Effector CD8-positive, alpha-beta T cell (primary cell): ENCODE measurements at places on chromosomes 7 and 10.

- DNase-seq = no peak
Observed at GRCh38 chr10:8130973-8131911, 76.8 kb downstream of the GATA3 start.

DNA sequence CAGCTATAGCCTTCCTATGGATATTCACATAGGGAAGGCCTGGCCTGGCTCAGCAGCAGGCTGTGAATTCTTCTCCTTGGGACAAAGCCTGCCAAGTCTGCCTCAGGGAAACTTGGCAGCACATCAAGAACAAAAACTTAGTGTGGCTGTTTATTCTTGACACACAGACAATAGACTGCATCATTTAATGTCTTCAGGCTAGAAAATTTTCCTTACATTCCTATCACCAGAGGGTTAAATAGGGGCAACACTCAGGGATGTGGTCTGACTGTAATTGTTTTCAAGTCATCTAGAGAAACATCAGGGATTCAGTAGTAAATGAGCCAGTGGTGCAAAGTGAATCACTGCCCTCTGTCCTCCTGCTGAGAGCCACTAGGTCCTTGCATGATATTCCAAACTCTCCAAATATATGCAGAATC lies 137.3 kb downstream of the SEMA3C start:
- DNase-seq = no peak

GRCh38 chr7:2803342-2803692 lies 40.8 kb downstream of the GNA12 start:
- DNase-seq = no peak

GRCh38 chr10:127151541-127151940 lies 44.9 kb downstream of the INSYN2A start:
- DNase-seq = no peak

GRCh38 chr10:11234857-11235531 lies 217.3 kb downstream of the CELF2 start:
- DNase-seq = no peak

DNA sequence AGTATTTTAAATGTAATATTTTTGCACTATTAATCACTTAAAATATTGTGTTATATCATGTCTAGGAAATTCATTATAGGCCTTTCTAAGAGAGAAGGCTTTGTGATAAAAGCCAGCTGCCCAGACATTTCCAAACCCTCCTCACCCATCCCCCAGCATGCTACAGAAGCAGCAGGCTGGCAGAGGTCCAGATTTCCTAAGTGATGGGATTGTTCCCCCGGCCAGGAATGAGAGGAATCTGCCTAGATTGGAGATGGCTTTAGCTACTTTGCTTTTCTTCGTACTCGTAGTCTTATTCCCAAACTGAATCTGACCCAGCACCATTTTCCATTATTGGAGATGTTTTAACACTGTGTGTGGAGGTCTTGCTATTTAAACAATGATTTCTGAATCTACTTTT lies 29.4 kb downstream of the CDK14 start:
- no peak for DNase-seq

DNA sequence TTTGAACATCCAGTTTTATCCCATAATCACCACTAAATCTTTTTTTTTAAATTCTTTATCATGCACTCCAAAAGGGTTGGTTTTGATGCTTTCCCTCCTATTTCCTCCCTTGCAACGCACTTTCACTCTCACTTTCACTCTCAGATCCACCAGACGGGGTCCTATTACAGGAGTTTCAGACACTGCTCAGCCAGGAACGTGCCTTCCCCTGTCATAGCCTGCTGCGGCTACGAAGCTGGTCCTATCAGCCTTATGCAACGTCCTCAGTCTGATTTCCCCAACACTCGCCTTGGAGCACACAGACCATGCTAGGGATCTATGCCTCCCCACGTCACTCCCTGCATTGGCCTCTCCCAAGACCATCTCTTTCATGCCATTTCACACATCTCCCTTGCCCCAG lies 23.4 kb downstream of the ZPBP start:
- no peak for DNase-seq

DNA sequence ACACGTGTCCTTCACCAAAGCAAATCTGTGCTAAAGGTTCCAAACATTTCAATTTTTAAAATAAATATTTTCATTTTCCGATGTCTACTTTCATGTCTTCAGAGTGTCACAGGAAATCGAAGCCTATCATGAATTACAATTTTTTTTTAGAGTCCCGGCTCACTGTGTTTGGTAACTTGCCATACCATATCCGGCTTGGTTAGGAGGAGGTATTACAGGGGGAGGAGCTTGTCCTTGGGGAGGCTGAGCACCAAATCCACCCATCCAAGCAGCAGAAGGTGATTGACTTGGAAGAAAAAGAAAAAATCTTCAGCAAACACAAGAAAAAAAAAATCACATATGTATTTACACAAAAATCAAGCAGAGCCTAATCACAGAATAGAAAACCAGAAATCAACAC lies 21.3 kb downstream of the TIAL1 start:
- DNase-seq = no peak

DNA sequence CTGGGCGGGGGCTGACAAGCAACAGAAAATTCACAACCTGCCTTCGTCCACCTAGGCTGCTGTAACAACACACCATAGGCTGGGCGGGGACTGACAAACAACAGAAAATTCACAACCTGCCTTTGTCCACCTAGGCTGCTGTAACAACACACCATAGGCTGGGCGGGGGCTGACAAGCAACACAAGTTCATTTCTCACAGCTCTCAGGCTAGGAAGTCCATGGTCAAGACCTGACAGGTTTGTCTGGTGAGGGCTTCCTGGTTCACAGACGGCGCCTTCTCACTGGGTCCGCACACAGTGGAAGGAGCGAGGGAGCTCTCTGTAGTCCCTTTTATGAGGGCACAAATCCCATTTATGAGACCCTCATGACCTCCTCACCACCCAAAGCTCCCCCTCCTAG lies 52.2 kb downstream of the DIP2C start:
- DNase-seq = no peak

DNA sequence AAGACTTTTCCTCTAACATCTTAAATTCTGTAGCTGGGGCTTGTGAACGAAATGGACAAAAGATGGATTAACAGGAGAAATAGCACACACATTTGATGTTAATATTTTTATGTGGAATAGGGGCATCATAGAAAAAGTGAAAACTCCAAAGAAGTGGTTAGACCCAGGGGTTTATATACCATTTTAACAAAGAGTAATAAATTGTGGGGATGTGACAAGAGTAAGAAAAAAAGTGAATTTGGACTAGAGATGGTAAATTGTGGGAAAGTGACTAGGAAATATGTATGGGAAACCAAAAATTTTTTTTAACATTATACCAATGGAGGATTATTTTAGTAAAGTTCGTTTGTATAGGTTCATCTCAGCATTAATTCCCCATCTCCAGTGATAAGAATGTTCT lies 8.2 kb downstream of the SLC39A12 start:
- no peak for DNase-seq

DNA sequence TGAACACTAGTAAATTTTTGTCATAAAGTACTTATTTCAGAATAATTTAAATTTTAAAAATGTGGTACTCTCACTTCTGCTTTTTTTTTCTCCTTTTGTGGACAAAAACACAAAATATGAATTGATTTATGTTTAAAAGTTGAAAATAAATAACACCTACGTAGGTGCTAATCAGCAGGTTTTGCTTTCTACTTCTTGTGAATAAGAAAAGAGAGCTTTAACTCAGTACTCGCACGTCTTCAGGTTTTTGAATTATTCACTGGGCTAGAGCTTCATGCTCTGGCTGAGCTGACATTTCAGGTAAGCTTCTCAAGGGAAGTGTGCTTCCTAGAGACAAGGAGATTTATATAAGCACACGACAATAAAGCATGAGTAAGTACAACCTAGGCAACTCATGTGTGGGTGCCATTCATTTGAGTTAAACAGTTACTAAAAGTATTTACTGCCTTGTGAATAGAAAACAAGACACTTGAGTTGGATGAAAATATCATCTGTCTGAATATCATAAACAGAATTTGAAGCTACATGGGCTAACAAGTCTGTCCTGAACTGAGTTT lies 190.0 kb upstream of the POT1 start:
- DNase-seq = no peak

- DNase-seq = no peak
Observed at GRCh38 chr7:106312099-106312871, 27.5 kb upstream of the NAMPT start.

- no peak for DNase-seq
Observed at GRCh38 chr10:126058104-126058503, 161.7 kb downstream of the FANK1 start.

- DNase-seq = no peak
Observed at GRCh38 chr10:72889391-72889831, 4.1 kb upstream of the OIT3 start.
